Fibroblast of skin of scalp (primary cell): ENCODE measurements at places on chromosomes 16 and 17.

DNA sequence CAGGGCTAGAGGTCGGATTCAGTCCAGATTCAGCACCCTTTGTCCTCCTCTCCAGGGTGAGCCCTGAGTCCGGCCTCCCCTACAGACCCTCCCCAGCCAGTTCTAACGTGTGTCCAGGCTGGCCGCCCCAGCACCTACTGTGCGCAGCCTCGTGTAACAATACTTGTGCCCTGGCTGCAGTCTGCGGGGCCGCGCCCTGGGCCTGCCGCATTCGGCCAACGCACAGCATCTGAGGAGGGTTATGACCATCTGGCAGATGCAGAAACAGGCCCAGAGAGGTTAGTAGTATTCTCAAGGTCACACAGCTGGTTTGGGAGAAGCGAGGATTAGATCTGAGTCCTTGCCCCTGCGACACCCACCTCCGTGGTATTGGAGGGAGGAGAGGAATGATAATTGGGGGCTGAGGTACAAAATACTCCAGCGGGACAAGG lies 968 bp downstream of the RIPOR1 start:
- no peak for DNase-seq

DNA sequence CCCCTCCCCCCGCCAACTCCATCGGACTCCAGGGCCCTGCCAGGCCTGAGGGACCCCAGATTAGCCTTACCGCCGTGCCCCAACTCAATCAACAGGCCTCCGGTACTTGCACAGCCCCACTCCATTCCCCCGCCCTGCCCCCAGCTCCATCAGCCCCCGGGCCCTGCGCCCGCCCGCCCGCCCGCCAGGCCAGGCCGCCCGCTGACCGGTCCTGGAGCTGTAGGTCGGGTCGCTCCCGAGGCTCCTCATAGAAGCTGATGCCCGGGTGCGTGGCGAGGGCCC lies 308 bp downstream of the GTF3C1 start:
- no peak for DNase-seq

GRCh38 chr16:67842509-67843342 lies 606 bp downstream of the THAP11 start:
- peak; percentile 54 for DNase-seq

DNA sequence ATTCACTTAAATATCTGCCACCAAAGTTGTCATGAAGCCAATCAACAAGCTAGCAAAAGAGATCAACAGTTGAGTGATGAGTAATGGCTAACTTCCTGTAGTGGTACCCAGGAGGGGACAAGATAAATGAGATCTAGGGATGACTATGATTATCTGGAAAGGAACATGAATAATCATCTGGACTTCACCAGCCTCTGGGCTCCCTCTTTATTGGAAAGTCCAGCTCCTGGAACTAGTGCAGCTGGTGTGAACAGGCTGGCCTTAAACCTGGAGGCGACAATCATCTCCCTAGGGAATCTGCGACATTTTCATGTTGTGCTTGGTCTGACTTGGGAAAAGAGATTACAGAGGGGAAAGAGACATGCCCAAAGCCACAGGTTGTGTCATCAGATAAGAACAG lies 518.6 kb downstream of the GRIN2A start:
- DNase-seq = no peak

- no peak for DNase-seq
These were observed 37.9 kb upstream of the SLC38A10 start for GRCh38 chr17:81332914-81333528.
